ENCODE measurements at places on chromosomes 1 and 21.
A peak's percentile ranks its signal among the peaks of the same experiment; 100 is the strongest.

DNA sequence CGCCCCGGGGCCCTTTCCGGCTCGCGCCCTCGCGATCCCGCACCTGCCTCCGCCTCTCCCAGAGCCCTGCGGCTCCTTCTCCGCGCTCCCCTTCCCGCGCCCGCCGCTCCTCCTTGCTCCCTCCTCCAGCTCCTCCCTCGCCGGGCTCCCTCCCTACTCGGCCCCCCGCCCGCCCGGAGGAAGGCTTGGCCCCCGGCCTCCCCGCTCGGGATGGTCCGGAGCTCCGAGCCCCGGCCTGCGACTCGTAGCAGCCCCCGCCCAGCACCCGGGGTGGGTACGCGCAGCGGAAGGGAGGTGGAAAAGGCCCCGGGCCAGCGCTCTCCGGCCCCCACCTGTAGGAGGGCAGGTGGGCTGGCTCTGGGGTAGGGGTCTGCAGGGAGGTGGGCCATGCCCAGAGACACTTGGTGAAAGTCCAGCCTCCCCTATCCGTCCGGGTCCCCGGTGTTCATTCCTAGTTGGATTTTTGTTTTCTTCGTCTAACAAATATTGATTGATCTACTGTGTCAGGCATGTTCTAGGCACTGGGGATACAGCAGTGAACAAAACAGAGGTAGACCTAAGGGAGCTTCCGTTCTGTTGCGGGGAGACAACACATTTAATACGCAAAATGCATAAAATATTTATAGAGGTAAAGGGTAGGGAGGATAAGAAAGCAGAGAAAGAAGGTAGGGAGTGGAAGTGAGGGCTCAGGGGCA, at the start of gene HTR1D:
Gene HTR1D, minus strand, starts transcription at position 82 of the 695 bp plus-strand sequence. CDS start 23,283 bp downstream, outside the sequence.
- peak; percentile 45 for DNase-seq

GRCh38 chr1:206550446-206550845, 43.1 kb downstream of the RASSF5 start:
- DNase-seq, result no peak

DNA sequence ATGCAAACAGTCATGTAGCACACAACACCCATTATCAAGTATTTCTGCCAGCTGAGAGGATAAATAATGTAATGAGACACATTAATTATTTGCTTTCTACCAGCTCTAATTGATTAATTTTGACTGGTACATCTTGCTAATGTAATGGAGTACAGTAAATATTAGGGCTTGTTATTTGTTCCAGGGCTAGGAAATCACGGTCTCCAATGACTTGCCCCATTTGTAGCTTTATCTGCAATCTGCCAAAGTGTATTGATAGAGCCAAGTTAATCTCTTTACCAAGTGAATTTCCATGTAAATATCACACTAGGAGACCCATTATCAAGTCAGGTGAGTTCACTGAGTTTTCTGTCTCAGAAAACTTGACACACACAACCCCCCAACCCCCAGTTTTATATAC, 55.1 kb downstream of the RGS13 start:
- DNase-seq, result no peak

- no peak for DNase-seq
Observed at GRCh38 chr1:24895511-24895910, 34.6 kb downstream of the RUNX3 start.

DNA sequence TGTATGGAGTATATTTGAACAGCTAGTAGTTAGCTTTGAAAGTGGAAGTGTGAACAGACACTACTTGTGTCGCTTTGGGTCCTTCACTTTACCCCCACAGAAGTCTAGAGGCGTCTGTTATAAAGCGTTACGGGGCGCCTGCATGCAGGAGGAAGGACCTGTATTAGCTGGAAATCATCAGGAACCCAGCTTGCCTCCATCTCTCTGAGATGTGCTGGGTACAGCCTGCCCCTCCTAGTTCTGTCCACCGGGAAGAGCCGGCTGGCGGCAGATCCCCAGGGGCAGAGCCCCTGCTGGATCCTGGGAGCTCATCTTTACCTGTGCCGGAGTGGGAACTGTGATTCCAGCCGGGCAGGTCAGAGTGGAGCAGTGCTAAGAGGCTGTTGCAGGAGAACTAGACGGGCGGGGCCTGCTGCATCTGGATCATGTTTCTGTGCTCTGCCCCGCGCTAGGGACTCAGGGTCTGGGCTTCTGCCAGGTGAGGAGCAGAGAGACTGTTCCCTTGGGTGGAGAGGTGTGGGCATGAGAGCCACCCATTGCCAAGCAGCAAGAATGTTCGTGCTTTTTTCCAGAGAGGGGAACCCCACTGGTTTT, 22.3 kb upstream of the SPSB1 start:
- no peak for DNase-seq
